ENCODE measurements at places on chromosomes 12 and 14. TPM values are rescaled to one million over a fixed set of nuclear protein-coding genes. Genes with fewer than 3 reads are reported as not detected.

Gene ANO4
- total RNA-seq, result 14.5 TPM

Gene NUBPL
- 11.7 TPM for total RNA-seq

Gene LMNTD1
- 3.0 TPM for total RNA-seq

Gene NCOR2
- total RNA-seq, result 29.4 TPM

Gene KIF26A
- 4.3 TPM for total RNA-seq

All from spinal cord (tissue), 10 donors.